ENCODE measurements at places on chromosomes 4 and X. TPM values are rescaled to one million over a fixed set of nuclear protein-coding genes. Genes with fewer than 3 reads are reported as not detected.

Gene ADH1B
- total RNA-seq = 330 TPM

Gene SHOX
- total RNA-seq = not detected

Gene MGST2
- 49.6 TPM for total RNA-seq

Gene DIAPH2
- 15.8 TPM for total RNA-seq

Gene INTS6L
- 17.9 TPM for total RNA-seq

Gene CNKSR2
- 9.2 TPM for total RNA-seq

Gene GJB1
- not detected for total RNA-seq

GRCh38 chr4:37070041-37070440 lies 174.5 kb upstream of the NWD2 start:
- no peak for DNase-seq

GRCh38 chr4:7649741-7650531 lies 215.2 kb upstream of the PSAPL1 start:
- DNase-seq = peak; percentile 75

DNA sequence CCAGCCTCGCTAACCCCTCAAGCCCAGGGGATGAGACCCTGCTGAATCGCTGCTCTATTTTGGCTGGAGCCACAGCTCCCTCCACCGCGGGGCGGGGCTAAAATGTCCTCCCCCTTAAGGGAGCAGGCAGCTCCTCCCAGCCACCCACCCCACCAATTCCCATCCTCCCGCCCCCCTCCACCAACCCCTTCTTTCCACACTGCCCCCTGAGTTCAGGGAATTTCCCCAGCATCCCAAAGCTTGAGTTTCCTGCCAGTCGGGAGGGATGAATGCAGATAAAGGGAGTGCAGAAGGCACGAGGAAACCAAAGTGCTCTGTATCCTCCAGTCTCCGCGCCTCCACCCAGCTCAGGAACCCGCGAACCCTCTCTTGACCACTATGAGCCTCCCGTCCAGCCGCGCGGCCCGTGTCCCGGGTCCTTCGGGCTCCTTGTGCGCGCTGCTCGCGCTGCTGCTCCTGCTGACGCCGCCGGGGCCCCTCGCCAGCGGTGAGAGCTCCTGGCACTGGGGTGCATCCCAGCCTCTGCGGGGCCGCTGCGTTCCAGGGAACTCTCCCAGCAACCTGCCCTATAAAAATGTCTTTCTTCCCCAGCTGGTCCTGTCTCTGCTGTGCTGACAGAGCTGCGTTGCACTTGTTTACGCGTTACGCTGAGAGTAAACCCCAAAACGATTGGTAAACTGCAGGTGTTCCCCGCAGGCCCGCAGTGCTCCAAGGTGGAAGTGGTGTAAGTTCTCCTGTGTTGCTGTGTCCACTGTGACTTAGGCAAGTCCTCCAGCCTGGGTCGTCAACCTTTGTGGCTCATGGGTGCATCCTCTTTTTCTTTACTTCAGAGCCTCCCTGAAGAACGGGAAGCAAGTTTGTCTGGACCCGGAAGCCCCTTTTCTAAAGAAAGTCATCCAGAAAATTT lies at the start of gene CXCL6:
Gene CXCL6 (plus strand): TSS at position 306 of the 907 bp plus-strand sequence. CDS start 73 bp downstream, at position 379.
- peak; percentile 84 for DNase-seq

GRCh38 chr4:150217192-150217591 lies 138.9 kb downstream of the DCLK2 start:
- no peak for DNase-seq

- DNase-seq = no peak
Observed at GRCh38 chr4:2850966-2851798, 7.5 kb downstream of the ADD1 start.

DNA sequence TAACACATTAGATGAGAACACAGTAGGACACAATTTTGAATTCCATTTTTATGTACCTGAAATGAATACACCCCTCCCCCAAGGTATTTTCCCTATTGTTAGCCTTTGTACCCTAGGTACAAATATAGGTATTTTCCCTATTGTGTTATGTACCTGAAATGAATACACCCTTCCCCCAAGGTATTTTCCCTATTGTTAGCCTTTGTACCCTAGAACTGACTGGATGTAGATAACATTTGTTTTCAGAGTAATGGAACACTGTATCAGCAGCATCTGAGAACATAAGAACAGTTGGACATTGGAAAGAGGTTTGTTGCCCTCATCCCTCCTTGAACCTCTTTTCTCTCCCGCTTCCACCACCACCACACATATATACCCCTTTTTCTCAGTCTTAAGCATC lies 37.6 kb downstream of the YIPF6 start:
- DNase-seq = no peak

GRCh38 chr4:63728480-63729177 lies 680.6 kb downstream of the TECRL start:
- DNase-seq = no peak

DNA sequence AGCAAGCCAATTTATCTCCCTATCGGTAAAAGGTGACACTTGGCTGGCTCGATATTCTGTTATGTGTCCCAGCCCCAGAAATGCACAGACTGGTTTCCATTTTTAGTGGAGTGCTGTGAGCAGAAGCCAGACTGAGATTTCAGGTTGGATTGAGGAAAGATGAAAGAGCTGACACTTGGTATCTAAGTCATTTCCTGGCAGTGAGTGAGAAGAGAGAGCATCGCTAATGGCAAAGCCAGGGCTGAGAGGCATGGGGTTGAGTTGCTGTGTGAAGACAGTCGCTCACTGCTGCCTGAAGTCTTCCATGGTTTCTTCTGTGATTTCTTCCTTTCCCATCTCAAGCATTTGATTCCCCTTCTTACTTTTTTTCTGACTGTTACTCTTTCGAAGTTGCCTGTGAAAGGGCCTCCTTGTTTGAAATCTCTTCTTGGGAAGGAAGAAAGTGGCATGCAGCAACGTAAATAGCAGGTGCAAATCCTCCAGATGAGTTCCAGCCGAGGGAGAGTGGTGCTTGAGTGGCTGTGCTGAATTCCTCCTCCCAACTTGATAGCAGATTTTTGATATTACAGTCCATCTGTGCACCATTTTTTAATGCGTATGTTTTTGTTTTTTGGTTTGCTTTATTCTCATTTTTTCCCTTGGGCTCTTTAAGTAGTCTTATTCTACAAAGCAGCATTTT lies 109.2 kb upstream of the LIMCH1 start:
- DNase-seq = no peak

DNA sequence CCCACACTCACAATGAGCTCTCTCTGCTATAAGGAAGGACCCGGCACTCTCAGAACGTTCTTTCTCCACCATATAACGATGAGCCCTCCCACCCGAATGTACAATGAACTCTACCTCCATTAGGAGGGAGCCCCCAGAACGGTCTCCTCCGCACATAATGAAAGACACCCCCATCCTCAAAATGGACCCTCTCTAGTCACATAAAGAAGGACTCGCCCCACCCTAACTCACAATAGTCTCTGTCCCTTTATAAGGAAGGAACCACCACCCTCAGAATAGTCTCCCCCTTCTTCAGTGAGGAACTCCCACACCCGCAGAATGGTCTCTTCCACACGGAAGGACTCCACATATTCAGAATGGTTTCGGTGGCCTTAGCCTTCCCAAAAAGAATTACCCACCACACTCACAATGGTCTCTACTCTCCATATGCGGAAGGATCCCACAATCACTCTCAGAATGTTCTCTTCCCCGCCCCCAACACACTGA lies 477 bp downstream of the SLC35A2 start:
- DNase-seq = no peak

DNA sequence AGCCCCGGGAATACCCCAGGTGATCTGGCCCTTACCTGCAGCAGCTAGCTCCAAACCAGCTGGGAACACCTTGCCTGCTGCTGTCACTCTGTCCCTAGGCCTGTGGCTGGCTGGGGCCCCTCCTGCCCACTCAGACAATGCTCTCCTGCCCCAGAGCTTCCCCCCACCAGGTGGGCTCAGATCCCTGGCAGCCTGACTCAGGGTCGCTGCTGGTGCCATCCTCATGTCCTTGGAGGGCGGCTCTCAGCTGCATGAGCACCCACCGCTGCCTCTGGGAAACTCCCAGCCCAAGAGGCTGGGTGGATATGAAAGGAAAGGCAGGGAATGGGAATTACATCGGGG lies 15.8 kb downstream of the C4orf50 start:
- no peak for DNase-seq

GRCh38 chrX:40104985-40105834 lies 7.5 kb upstream of the BCOR start:
- DNase-seq = peak; percentile 91

GRCh38 chrX:71514367-71515037 lies 18.4 kb upstream of the OGT start:
- no peak for DNase-seq

DNA sequence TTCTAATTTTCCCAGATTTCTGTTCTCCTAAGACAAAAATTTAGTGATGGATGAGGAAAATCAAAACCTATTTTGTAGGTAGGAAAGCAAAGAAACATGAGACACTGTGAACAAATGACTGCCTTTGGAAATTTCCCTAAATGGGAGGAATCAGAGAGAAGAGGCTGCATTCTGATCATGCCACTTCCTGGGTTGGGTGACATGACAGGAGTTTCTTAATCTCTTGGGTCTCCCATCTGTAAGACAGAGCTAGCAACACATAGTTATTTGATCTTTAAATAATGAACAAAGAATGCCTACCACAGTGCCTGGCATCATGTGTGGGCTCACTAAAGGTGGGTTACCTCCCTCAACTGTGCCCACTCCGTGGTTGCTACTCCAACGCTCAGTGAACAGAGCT lies 57.1 kb downstream of the CCDC149 start:
- DNase-seq = no peak

DNA sequence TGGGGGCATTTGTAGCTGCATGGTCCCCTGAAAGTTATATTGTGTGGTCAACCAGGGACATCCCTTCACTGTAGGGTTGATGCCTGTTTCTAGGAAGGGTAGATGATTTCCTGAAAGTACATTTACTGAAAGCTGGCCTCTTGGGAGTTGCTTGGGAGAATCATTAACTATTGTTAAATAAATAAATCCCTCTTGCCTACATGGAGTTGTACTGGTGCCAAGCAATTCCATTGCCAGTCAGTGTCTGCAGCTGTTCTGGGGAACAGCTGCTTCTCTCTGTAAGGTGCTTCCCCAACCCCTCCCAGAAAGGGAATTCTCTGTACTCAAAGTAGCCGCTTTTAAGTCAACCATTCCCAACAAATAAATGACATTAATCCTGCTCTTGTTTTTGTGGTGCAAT lies 51.1 kb downstream of the C4orf51 start:
- DNase-seq = no peak

DNA sequence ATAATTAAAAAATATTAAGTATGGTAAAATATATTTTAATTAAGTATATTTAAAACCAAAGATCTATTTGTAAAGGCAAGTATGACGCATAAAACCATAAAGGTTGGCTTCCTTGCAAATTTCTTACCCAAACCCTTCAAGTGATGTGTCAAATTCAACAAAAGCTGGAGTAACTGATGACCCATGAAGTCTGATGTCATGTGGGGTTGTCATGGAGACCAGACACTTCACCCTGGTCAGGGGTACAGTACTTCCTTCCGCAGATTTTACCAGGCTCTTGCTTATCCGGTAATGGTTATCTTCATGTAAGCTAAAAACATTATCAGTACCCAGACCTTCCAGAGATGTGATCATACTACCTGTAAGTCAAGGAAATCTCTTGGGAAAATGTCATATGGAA lies 170.1 kb downstream of the WDFY3 start:
- no peak for DNase-seq

GRCh38 chr4:168585168-168586091 lies 88.6 kb downstream of the PALLD start:
- DNase-seq = no peak

DNA sequence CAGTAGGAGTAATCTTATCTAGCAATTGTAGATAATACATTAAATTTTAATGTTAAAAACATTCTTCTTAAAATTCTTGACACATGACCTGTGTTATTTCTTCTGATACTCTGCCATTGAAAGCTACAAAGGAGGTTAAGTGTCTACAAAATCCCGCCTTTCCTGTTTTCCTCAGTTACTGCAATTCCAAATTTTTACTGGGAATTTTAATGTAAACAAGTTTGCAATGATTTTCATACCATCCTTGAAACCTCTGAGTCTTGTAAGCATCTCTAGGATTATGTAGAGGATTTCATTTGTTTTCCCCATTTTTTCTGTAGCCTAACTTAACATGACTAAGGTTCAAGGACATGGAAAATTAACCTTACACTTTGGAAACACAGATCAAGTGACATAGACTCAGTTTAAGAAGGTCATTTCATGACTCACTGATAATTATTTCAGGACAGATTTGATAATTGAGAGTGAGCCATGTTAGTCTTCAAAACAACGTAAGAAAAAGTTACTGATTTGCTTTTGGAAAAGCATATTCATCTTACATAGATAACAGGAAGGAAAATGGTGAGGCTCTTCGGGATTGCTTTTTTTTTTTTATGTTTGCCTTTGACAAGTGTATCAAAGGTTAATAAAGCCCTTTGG lies 39.6 kb upstream of the PDLIM5 start:
- DNase-seq = no peak

- peak; percentile 90 for DNase-seq
Observed at GRCh38 chr4:183658362-183659028, 490 bp downstream of the RWDD4 start.

GRCh38 chrX:38336538-38337240 lies 9.4 kb upstream of the RPGR start:
- DNase-seq = no peak

DNA sequence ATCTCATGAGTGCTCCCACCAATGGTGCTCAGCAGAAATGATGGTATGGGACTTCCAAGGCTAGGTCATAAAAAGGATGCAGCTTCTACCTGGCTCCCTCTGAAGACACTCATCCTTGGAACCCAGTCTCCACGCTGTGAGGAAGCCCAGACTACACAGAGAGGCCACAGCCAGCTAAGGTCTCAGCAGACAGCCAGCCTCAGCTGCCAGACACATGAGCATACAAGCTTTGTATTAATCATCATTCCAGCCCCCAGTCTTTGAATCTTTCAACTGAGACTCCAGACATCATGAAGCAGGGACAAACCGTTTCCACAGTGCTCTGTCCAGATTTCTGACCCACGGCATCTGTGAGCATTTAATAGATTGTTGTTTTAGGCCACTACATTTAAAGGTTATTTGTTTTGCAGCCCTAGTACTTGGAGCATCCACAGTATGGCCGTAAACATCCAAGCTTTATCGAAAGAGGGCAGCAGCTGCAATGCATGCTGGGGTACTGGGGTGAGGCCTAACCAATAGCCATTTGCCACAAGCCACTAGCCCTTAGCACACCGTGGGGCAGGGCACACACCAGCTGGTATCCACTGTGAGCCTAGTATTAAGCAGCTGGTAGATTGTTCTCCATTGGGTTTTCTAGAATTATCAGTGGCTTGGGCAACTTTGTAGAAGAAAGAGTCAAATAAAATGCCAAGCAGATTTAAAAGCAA lies 449.1 kb downstream of the BCOR start:
- no peak for DNase-seq
